ENCODE measurements at places on chromosomes 11 and 22. TPM values are rescaled to one million over a fixed set of nuclear protein-coding genes. Genes with fewer than 3 reads are reported as not detected.

The ACRV1 gene
- total RNA-seq = not detected

The ESAM gene
- 13.1 TPM for total RNA-seq

The CENPM gene
- total RNA-seq = 36.8 TPM

The KLHL35 gene
- 0.63 TPM for total RNA-seq

The P2RX6 gene
- 0.84 TPM for total RNA-seq

The SHISAL1 gene
- 3.4 TPM for total RNA-seq

The ARHGEF17 gene
- total RNA-seq = 14.6 TPM

The GNAZ gene
- 2.3 TPM for total RNA-seq

The P4HA3 gene
- total RNA-seq = 50.9 TPM

The APOBEC3H gene
- total RNA-seq = not detected

Data from A549 treated with Mapracorat at 1 μM for 4 hours (cell line).